ENCODE measurements at places on chromosomes 5 and 9.

DNA sequence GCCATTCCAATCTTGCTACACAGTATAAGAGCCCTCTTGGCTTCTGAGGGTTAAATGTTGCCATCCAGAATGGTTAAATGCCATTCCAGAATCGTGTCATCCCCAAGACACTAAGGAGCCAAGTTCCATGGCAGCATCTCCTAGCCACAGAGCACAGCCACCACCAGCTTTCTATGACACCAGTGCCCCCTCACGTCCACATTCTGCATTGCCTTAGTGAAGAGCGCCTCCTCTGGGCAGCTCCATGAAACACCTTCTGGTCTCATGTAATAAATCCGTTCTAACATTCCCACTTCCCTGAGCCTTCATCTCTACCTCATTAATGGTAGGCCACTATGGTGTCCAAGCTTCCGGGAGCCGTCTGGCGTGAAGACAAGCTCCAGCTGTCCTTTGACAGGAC, 12.4 kb downstream of the CBY3 start:
- DNase-seq, result peak; percentile 4

GRCh38 chr9:120348951-120349429, 231.0 kb downstream of the CDK5RAP2 start:
- no peak for DNase-seq

- DNase-seq, result no peak
Measured at GRCh38 chr5:168858994-168859393, 279.8 kb upstream of the PANK3 start.

DNA sequence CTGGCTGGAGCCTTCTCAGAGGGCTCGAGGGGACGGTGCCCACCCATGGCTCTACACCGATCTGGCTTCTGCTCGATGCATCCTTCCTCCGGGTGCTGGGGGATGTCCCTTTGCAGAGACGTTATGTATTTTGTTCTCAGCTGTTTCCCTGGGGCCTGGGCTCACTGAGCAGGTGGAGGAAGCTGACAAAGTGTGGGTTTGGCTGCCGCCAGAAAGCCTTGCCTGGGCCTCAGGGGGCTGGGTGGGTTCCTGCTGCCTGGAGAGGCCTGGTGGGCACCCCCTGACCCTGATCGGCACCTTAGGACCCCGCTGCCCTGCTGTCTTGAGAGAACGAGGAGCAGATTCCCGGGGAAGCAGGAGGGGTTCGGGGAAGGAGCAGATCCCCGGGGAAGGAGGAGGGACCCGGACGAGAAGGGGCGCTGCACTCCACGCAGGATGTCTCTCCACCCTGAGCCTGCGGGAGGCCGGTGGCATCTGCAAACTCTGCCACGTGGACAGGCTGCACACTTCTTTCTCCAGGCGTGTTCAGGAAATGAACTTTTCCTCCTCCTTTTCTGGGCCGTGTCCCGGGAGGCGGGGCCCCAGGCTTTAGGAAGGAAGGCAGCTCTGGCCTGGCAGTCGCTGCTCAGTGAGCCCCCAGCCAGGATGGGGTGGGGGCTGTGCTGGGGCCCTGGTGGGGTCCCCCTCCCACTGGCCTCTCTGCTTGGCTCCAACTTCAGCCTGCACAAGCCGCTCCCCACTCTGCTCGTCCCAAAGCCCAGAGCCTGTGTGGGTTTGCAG, 148.9 kb downstream of the RXRA start:
- peak; percentile 20 for DNase-seq
